ENCODE measurements at places on chromosomes 2 and 18.

DNA sequence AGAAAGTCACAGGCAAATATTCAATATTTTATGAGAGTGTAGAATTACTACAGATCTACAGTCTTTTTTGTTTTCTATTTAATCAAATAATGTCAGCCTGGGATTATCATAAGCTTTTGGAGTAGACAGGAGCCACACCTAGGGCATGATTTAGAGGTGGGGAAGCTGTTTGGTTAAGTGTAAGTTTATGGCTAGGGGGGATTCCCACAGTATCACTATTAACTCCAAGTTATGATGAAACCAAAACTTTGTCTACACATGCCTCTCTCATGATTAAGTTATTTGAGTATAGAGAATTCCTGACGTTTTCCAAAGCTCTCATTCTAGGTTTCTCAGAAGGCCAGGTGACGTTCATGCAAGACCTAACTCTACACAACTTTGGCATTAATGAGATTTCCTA, 2.1 kb downstream of the SERPINB10 start:
- no peak for DNase-seq

DNA sequence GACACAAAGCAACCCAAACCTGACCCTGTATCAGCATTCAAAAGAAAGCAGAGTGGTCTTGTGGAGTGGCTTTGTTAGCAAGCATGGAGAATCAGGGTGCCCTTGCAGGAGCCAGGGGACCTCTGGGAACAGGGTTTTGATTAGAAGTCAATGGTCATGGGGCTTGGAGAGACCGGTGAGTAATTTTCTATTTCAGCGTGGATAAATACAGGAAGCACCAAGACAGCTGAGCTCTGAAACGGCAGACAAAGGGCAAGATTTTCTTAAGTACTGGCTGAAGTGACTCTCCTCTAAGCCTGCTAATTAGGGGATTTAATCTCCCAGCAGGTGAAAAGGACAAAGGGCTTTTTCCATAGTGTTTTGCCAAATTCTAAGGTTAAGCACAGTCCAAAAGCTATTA, 78.0 kb upstream of the GAREM1 start:
- no peak for DNase-seq

DNA sequence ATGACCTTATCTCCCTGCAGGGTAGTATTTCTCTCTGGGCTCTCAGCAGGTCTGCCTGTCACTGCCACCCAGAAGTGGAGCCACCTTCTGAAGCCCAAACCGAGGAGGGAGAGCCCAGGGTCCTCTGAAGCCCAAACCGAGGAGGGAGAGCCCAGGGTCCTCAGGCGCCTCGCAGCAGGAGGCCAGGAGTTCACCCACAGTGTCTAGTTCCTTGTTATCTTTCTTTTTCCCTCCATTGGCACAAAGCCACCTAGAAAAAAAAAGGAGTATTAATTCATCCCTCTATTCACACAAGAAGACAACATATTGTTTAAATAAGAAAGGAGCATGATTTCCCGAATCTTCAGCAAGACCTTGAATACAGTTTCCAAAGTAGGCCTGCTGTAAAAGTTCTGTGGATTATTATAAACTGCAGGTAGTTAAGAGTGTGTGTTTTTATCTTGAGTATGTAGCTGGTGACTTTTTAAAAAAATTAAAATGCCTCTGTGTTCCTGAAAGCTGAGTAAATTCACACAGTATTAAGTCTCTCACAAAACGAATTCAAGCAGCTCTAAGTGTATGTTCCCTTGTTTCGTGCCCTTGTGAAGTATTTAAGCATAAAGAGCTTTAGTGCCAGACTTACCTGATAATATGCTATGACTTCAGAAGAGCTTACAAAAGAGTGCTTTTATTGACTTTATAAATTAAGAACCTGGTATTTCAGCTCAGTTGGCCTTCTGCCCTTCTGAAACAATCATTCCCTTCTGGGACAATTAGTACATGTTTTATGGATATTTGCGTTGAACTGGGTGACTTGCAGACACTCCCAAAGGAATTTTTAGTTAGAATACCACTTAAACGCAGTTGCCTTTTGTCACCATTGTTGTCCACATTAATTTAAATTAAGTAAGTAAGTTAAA, 11.7 kb upstream of the GRHL1 start:
- DNase-seq = no peak

DNA sequence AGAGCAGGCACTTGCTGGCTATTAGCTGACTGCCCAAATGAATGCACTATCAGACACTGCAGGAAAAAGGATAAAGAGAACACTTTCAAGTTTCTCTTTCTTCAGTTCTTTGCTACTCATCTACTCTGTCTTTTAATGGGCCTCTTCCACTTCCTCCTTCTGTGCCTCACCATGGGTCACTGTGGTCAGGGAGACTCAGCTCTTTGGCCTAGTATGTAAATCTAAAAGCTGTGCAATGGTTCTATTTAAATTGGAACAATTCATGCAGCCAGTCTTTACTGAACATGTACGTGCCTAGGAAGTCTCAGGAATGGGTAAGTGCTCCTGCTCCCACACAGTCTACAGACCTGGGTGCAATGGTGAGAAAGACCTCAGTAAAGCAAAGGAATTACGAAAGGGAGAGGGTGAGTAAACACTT, 79.1 kb upstream of the DNMT3A start:
- no peak for DNase-seq

DNA sequence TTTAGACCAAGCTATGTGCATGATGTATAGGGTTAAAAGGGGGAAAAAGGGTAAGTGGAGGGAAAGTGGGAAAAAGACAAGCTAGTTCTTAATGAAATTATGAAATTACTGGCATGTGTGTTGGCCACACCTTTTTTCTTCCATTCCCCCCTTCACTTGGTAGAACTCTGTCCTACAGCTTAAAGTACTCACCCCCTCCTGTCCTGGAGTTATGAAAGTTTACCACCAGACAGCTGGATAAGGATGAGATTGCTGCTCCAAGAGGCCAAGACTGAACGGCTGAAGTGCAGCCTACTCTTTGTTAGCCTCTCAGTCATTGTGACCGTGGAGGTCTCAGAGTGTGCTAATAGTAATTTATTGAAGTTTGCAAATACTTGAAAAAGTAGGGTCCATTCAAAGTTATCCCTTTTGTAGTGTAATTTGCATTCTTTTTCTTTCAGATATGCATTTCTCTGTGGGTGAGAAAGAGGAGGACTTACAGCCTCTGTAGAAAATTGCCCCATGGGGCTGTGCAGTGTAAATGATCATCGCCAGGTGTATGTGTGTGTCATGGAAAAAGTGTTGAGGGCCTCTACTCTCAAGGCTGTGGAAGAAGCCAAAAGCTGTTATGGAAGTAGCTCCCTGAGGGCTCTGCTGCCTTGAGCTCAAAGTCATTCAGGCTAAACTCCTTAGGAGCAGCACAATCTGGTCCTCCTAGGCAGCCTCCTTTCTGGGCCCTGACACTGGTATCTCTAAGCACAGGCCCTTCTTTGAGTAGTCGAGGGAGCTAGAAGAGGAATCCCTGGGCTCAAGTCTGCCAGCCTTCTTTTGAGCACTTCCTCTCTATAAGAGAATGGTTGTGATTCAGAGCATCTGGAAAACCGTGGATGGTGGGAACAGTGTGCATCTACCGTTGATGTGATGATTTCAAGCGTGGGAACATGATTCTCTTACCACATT, 46.2 kb downstream of the LHCGR start:
- DNase-seq = no peak

- peak; percentile 11 for DNase-seq
These were observed 185.9 kb downstream of the MTX2 start for GRCh38 chr2:176454893-176455815.

DNA sequence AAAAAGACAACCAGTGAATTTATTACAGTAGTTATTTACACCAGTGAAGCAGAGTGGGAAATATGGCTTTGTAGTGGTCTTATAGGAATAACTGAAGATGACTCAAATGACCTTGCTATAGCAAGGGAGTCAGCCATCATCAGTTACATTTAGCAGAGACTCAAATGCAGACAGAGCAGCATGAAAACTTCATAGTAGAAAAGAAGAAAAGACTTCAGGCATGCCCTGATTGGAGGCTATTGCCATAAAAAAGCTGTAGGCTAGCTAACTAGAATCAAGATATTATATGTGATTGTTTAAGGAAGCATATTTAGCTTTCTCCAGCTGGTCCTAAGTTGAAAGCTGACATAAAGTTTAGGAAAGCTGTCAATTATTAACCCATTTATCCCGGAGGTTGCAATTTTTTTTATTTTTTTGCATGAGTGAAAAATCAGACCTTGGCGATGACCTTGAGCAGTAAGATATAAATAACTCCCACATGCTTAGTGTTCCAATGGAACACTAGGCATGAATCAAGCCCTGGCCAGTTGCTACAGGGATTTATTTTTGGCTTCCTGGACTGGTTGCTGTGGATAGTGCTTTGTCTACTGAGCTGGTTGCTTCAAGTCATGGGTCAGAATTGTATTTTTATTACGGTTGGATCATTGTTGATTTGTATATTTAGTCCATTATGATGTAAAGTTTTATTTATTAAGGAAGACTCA, 675.6 kb upstream of the VRK2 start:
- no peak for DNase-seq

DNA sequence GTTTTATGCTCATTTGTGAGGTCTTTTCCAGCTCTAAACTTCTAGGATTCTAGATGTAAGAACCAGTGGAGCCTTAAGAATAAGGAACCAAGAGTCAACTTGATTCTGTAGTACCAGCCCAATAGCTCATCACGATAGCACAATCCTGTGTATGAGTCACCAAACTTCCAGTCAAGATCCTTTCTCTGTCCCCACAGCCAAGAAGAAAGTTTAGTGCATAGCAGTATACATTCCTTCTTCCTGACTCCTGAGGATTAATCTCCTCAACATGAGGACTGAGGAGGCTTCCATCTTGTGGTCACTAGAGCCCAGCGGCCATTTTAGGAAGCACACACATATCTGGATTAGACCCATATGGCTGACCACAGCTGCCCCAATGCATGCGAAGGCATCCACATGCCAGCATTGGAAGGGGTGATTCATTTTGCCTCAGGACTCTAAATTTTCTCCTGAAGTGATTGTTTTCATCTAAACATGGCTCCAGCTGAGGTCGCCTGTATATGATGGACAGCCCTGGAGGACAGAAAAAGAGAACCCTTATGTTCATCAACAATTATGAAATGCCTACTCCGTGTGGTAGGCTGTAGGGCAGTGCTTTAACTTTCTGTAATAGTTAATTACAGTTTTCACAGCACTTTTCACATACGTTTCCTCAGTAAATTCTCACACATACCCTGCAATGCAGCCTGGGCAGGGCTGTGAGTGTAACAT, 53.5 kb downstream of the RASGRP3 start:
- DNase-seq = peak; percentile 13

DNA sequence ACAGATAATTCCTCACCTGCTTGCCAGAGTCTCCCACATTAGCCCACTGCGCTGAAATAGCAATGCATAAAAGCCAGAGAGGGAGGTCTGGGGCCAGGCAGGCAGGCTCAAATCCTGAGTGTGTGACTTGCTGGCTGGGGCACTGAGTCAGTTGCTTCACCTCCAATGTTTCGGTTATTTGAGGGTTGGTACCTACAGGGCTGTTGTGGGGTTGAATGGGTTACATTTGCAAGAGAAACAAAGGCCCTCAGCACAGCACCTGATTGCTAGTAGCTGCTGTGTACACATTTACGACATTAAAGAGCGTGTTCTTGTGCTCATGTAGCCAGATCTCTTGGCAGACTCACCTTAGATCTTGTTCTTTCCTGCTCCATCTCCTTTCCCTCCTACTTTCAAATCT, 34.1 kb upstream of the FAM110C start:
- no peak for DNase-seq

Data from GOT3 (cell line).